ENCODE measurements at places on chromosomes 12 and 14.

GRCh38 chr14:22338917-22339715, 249.9 kb downstream of the DAD1 start:
- DNase-seq = no peak

- no peak for DNase-seq
Measured at GRCh38 chr12:8987163-8987562, 2.2 kb upstream of the KLRG1 start.

- DNase-seq = no peak
Measured at GRCh38 chr12:124509676-124510300, 57.6 kb downstream of the NCOR2 start.

DNA sequence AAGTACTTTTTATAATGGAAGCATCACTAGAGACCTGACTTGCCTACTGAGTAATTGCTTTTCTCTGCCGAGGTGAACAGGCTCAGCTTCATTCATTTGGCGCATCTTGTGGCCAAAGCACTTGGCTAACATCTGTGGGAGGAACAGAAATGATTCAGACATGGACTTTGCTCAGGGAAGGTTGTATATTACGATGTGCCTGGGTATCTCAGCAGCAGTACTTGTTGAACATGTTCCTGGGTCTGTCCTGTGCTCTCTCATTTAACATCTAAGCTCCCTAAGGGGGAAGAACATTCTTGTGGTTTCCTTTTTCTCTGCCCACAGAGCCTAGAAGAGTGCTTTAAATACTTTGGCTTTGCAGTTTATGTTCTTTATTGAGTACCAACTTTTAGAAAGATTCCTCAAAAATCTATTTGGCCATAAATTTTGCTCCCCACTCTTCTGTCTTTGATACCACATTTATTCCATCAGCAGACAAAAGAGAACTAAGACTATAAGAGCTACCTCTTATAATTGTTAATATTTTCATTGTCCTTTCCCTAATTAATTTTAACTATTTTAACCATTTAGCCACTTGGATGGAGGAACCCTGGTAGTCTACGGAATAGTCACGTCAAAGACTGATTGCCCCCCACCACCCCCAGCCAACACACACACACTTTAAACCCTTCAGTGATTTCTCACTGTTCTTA, 101.2 kb upstream of the EGLN3 start:
- no peak for DNase-seq

- no peak for DNase-seq
Measured at GRCh38 chr12:113082486-113083148, 26.1 kb downstream of the DTX1 start.

- no peak for DNase-seq
Measured at GRCh38 chr12:87216436-87216835, 812.8 kb downstream of the C12orf50 start.
